ENCODE measurements at places on chromosomes 5 and 9.

GRCh38 chr5:152094716-152095115 is 170.1 kb upstream of the GLRA1 start:
- no peak for DNase-seq

- DNase-seq, result no peak
These were observed 395.1 kb upstream of the PAPPA start for GRCh38 chr9:115758441-115758840.

DNA sequence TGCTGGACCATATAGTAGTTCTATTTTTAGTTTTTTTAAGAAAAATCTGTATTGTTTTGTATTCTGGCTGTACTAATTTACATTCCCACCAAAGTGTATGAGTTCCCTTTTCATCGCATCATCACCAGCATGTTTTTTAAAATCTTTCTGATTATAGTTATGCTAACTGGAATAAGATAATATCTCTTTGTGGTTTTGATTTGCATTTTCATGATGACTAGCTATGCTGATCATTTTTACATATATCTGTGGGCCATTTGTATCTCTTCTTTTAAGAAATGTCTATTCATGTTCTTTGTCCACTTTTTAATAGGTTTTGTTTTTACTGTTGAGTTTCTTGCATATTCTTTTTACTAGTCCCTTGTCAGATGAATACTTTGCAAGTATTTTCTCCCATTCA is 238.0 kb downstream of the FBXO4 start:
- DNase-seq, result no peak

GRCh38 chr5:122921826-122922225 is 76.4 kb downstream of the SNX24 start:
- DNase-seq, result no peak

GRCh38 chr5:31157720-31158119 is 35.8 kb upstream of the CDH6 start:
- no peak for DNase-seq

- DNase-seq, result no peak
These were observed 3.4 kb upstream of the CCNO start for GRCh38 chr5:55236800-55237199.

GRCh38 chr5:174425271-174425963 is 299.0 kb upstream of the MSX2 start:
- DNase-seq, result no peak

- no peak for DNase-seq
These were observed 269.5 kb downstream of the ARHGEF28 start for GRCh38 chr5:73895471-73895870.

- DNase-seq, result no peak
These were observed 108.0 kb upstream of the RAD23B start for GRCh38 chr9:107175041-107175440.

DNA sequence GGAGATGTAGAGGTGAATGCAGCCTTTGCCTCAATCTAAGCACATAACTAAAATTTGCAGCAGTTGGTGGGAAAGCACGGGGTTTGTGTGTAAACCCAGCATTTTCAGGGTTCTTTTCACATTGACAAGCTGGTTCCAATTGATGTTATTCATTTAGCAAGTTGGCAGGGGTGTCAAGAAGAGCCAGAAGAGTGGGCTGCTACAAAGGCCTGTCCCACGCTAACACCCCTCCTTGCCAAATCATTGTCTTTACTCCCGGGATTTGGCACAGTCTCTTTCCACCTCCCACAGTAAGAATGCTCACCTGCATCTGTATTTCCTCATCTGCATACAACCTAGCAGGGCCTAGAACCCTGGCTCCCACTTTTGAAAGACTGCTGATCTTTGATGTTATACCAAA is 11.8 kb downstream of the RGMB start:
- DNase-seq, result no peak

DNA sequence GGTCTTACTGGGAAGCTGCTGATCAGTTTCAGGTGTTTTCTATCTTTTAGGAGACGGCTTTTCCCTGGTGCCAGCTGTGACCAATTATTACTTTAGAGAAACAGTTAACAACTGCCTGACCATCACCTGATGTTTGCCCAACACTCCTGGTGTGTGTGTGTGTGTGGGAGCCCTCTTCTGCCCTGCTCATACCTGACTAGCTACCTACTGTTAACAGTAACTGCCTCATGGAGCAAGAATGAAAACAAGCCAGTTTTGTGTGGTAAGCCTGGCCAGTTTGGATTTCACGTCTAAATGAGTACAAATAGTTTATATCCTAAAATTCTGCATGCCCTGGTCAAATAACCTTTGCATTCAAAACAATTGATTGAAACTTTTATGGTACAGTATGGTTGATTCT is 46.1 kb upstream of the RIOK2 start:
- DNase-seq, result no peak

DNA sequence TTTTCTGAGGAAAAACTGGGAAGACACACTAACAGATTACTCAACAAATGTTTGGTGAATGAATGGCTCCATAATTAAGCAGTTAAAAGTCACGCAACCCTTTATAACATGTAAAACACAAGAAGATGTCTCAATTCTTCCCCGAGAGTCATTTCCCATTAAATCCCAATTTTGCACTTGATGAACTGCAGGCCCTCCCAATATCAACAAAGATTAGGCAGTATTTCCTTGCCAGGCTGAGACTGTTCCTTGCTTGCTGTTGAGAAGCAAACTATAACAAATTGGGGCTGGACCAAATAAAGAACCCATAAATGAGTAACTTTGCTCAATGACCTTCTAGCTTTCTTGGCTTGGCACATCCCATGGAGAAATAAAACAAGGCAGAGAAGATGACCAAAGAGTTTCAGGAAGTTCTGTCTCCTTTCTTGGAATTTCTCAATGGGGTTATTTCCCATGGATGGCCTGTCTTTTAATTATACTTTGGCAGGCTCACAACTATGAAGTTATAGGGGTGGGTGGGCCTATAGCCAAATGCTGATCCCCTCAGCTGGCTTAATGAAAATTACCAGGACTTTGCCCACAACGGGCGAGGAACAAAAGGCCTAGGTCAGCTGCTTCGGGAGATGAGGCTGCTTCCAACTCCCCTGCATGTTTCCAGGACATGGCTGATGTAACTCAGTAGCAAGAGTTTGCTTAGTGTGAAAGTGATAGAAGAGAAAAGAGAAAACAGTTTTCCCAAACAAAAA is 243.1 kb upstream of the RFX3 start:
- no peak for DNase-seq

- DNase-seq, result no peak
These were observed 12.0 kb upstream of the RNF130 start for GRCh38 chr5:180083529-180084060.

- DNase-seq, result no peak
These were observed 368.4 kb downstream of the MAN2A1 start for GRCh38 chr5:110058175-110058574.

- no peak for DNase-seq
These were observed 603.0 kb downstream of the BNC2 start for GRCh38 chr9:16267281-16268066.

DNA sequence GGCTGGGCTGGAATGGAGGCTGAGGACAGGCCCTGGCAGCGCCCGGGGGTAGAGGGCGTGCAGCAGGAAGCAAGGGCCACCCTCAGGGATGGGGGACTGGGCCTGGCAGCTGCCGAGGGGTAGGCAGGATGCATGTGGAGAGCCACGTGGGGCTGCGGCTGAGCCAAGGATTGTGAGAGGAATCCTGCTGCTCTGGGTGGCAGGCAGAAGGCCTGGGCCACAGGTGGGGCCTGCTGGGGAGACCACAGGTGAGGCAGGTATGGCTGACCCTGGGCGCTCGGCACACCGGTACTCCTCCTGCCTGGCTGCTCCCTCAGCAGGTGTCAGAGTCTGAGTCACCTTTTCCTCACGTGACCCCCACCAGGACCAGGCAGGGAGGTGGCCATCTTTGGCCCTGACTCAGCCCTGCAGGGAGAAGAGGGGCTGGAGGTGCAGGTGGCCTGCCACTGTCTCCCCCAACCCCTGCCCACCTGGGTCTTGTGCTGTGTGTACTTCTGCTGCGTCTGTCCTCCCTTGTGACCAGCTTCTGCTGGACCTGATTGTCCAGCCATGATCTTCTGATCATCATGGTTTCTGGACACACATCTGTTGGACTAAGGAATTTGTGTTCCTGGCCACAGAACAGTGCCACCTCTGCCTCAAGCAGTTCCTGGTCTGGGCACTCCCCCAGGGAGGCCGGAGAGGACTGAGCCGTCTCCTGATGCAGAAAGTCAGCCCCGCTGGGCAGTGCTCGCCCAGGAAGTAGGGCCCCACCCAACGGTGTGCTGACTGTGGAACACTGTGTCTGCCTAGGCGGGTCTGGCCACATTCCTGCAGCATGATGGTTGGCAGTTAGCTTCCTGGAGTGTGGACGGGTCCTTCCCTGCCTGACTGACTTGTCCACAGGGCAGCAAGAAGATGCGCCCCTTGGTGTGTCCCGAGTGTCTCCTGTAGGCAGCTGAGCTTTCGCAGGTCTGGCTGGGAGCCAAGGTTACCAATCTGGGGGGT is 6.4 kb downstream of the ARRDC1 start:
- DNase-seq, result no peak

GRCh38 chr5:54964405-54964804 is 21.0 kb downstream of the ESM1 start:
- no peak for DNase-seq

GRCh38 chr5:132666310-132667123 is 7.3 kb upstream of the IL4 start:
- no peak for DNase-seq

DNA sequence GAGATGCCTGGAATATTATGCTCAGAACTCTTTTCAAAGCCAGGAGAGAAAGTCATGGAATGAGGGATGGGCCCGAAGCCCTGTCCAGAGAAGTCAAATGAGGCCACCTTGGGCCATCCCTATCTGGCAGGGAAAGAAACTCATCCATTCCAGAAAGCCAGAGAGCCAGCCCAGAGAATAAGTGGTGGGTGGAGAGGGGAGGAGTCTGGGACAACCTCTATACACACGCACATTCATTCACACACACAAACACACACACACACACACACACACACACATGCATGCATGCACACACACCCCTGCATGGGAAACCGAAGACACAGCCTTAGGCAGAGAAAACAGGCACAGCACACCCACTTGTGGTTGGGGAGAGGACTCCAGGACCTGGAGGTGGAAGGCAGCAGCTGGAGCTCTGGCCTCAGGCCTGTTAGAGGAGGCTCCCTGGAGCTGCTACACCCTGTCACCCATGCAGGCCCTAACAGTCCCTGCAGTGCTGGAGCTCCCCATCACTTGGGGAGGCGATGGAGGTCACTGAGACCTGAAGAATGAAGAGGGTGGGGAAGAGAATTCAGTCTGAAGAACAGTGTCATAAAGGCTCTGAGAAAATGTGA is 38.0 kb downstream of the TGFBI start:
- DNase-seq, result no peak

GRCh38 chr5:122874179-122874875 is 28.9 kb downstream of the SNX24 start:
- DNase-seq, result no peak

Data from activated T-helper 1 cell treated with anti-CD3 and anti-CD28 coated beads, Interleukin-2, amount 50 U/mL, for 16 hours (primary cell).